ENCODE measurements at places on chromosomes 13 and 19.

DNA sequence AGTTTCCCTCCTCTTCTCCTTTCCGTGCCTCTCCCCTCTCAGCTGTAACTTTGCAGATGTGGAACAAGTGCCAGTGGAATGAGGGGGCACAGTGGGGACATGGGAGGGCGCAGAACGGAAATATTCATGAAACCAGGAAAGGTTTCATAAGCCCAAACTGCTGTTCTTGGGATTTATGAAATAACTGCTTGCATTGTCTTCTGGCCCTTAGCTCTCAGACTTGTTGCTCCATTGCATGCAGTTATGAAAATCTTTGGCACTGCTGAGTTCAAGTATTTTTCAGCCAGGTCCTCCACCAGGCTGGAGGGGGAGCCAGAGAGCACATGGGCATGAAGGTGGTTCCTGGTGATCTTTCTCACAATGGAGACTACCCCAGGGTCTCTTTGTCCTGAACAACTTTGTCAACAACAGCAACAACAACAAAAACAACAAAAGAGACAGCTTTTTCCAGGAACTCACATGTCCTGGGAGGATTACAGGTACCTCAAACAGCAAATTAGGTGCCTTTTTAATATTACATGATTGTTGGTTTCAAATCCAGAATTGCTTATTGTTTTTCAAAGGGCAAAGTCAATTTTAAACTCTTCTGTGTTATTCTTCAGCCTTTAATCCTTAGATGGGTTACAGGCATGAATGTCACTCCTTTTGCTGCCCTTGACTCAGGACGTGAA, 1.5 kb downstream of the RGCC start:
- DNase-seq: no peak

GRCh38 chr19:39099341-39099740, 15.2 kb downstream of the ACP7 start:
- no peak for DNase-seq

DNA sequence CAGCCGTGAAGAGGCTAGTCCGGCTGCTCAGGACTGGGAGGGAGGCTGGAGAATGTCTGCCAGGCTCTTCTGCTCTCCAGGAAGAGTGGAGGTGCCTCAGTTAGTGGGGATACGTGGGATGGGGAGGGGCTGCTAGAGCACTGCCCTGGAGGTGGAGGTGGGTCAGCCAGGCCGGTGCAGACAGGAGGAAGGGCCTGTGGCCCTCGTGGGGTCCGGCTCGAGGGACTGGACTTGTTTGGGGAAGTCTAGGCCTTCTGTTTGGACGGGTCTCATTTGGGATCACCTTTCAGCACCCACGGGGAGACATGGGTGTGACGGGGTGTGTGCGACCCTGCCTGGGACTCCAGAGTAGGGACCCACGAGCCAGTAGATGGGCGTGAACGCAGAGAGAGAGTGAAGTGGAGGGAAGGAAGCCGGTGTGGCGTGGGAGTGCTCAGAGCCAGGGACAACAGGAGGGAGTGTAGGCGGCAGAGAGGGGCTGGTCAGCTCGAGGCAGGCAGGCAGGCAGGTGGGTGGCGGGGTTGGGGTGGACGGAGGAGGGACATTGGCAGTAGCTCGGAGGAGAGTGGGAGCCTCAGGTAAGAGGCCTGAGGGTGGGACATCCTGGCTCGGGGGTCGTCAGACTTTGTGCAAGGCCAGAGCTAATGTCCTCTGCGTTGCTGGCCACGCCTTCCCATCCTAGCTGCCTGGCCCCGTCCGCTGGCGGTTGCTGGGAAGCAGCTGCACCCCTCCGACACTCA, 11.5 kb downstream of the EPN1 start:
- DNase-seq: no peak

GRCh38 chr13:102847272-102848234, 1.7 kb downstream of the ERCC5 start:
- no peak for DNase-seq

GRCh38 chr19:49140951-49141350, 14.2 kb downstream of the HRC start:
- DNase-seq: no peak

DNA sequence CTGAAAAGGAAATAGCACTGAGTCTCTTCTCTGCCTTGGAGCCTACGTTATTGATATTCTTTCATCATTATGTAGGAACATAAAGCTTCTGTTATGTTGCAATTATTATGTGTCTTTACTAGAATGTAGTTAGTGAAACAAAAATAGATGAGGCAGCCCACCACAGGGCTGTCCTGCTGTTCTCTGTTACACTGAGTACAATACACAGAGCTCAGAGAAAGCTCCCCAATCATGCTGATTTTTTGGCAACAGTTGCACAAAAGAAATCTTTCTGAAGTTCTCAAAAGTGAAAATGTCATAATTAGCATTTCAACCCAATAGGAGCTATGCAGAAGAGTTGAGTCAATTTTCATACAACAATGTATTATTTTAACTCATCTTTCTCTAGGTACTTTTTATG, 119.5 kb downstream of the EFNB2 start:
- no peak for DNase-seq
